ENCODE measurements at places on chromosomes 11 and 22.

GRCh38 chr11:29256580-29256979, 760.2 kb downstream of the KCNA4 start:
- no peak for DNase-seq

GRCh38 chr11:85725510-85726258, 39.7 kb upstream of the CCDC89 start:
- DNase-seq, result no peak

DNA sequence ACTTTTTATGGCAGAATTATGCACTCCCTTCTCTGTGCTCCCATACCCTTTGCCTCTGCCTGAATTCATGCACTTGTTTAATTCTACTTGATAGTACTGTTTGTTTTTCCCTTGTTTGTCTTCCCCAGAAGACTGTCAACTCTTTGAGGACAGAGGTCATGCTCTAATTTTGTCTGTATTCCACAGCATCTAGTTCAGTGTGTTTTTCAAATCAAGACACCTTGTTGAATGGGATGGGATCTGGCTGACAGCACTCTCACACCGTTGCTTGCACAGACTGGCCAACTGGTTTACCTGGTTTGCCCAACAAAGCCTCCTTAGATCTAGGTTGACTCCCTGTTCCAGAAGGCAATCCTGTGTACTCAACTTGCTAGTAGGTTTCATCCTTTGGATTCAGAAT, 121.2 kb upstream of the TIMP3 start:
- DNase-seq, result no peak

GRCh38 chr11:13880634-13881033, 81.9 kb upstream of the SPON1 start:
- no peak for DNase-seq

- DNase-seq, result no peak
Measured at GRCh38 chr22:22709719-22710445, 65.5 kb downstream of the GGTLC2 start.

DNA sequence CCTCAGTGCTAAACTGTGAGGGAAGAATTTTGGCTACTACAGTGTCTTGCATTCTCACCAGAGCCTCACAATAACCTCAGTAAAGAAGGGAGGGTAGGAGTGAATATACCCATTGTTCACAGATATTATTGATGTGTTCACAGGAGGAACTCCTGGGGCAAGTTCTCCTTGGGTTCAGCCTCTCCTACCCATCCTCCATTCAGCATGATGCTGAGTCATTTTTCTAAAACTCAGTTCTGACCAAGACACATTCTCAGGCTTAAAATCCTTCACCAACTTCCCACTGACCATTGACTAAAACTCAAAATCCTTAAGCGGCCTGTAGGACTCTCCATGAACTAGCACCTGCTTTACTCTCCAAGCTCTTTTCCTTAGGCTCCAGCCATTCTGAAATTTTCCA, 48.7 kb downstream of the SYTL2 start:
- DNase-seq, result no peak

DNA sequence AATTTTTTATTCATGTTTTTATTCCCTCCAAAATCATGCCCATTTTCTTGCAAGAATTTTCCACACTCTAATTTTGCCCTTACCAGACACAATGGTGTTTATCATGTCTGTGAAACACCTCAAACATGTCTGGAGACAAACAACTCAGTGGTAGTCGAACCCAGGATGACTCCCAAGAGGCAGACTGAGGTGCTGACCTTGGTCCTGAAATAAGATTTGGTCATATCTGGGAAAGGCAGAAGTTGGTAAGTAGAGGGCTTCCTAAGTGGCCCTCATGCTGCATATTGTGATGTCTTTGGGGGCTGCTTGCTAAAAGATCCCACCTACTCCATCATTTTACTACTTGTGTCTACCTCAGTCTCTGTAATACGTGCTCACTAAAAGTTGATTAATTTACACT, 369.4 kb upstream of the ISX start:
- no peak for DNase-seq

- no peak for DNase-seq
Measured at GRCh38 chr22:39155421-39155820, 2.9 kb upstream of the CBX7 start.

GRCh38 chr11:95702526-95702925, 87.1 kb downstream of the FAM76B start:
- no peak for DNase-seq

DNA sequence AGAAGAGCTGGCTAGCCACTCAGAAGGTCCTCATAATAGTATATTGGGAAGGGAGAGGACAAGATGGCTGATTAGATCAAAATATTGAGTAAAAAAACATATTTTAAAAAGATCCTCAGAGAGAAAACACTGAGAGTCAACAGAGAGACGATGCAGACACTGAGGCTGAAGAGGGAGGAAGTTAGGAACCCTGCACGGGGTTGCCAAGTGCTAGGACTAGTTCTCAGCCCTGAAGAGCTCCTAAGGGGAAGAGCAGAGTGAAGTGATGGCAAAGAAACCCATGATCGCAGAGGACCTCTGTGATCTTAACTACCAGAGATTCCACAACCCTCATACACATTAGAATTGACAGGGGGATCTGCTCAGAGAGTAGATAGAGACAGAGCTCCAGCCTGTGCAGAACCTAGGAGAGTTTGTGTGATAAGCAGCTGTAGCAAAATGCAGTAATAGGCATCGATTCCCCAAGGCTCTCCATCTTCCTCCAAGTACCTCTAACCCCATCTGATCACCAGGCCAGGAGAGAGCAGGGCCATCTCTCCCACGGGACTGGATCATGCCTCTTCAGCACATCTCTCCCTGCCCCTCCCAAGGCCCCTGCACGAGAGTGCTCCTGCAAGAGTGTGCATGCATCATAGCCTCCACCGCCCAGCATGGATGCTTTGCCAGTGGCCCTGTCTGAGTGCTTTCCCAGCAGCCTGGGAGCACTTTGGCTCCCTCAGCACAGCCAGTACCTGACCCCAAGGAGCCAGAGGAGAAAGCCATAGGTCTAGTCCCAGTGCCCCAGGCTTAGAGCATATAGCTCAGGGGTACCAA, 41.2 kb upstream of the ARL14EP start:
- DNase-seq, result no peak

GRCh38 chr22:45200860-45201511, 37.3 kb downstream of the NUP50 start:
- DNase-seq, result no peak

DNA sequence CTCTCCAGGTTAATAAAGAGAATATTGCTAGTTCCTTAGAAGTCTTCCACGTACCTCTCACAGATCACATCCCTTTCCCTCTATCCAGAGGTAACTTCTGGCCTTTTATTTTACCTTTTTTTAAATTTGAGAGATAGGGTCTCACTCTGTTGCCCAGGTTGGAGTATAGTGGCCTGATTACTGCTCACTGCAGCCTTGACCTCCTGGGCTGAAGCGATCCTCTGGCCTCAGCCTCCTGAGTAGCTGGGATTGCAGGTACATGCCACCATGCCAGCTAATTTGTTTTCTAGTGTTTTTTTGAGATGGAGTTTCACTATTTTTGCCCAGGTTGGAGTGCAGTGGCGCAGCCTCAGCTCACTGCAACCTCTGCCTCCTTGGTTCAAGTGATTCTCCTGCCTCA, 24.4 kb downstream of the YAP1 start:
- no peak for DNase-seq

GRCh38 chr11:34232807-34233206, 125.0 kb downstream of the ABTB2 start:
- no peak for DNase-seq

GRCh38 chr11:111676878-111677585, 74.8 kb downstream of the SIK2 start:
- no peak for DNase-seq

DNA sequence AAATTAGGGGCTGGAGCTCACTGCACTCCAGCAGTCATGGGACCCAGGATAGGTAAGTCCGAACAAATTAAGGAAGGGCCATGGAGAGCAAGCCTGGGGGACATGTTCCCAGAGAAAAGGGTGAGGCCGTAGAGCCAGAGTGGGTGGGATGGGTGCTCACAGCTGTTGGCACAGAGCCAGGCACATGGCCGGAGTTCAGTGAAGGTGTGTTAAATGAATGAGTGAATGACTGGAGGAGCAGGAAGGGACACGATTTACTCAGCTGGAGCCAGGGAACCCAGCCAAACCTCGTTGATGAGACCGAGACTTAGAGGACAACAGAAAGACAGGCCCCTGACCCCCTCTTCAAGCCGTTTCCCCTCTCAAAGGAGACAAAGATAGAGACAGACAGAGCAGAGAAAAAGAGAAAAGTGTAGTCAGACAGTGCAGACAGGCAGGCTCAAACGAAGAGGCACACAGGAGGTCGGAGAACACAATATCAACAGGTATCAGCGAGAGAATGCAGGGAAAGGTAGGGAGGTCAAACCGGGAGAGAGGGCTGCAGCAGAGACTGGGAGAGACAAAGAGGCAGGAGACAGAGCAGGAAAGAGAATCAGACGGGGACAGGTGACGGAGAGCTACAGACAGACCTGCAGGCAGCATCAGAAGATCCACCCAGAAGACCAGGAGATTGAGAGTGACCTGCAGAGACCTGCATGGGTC, 590 bp downstream of the SLCO2B1 start:
- DNase-seq, result no peak

GRCh38 chr11:61727401-61727811, 25.0 kb upstream of the MYRF start:
- no peak for DNase-seq

GRCh38 chr11:802018-802617, 2.9 kb downstream of the PIDD1 start:
- no peak for DNase-seq

- no peak for DNase-seq
Measured at GRCh38 chr11:122140500-122140899, 24.5 kb upstream of the BLID start.

DNA sequence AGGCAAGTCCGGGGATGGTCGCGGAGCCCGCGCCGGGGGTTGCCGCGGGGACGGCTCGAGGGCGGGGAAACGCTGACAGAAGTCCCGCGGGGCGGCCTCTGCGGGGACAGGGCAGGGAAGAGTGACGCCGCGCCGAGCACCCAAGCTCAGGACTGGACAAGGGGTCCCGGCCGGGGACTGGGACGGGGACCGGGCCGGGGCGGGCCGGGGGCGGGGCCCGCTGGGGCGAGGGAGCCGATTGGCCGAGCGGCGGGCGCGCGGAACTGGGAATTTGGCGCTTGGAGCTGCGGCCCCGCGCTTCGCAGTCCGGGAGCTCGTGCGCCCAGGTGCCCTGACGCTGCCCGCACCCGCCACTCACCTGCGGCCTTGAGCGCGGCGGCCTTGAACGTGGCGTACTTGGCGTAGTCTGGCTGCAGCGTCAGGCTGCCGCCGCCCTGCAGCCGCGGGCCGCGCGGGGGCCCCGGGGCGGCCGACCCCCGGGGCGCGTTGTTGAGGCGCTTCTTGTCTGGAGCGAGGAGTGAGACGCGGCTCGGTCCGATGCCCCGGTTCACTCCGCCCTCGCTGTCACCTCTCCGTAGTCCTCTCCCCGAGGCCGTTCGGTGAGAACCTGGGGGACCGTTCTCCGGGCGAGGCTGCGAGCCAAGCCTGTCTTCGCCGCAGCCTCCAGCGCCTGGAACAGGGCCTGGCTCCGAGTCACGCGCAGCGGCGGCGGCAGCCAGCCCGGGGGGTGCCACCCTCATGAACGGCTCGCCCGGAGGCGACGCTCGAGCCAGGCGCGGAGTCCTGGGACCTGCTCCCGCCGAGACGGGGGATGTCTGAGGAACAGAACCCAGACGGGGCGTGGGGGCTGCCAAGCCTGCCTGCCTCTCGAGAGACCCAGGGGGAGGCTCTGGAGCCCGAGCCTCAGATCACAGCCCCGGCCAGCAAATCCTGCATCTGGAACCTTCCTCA, 4.5 kb downstream of the SHISA8 start:
- DNase-seq, result no peak

DNA sequence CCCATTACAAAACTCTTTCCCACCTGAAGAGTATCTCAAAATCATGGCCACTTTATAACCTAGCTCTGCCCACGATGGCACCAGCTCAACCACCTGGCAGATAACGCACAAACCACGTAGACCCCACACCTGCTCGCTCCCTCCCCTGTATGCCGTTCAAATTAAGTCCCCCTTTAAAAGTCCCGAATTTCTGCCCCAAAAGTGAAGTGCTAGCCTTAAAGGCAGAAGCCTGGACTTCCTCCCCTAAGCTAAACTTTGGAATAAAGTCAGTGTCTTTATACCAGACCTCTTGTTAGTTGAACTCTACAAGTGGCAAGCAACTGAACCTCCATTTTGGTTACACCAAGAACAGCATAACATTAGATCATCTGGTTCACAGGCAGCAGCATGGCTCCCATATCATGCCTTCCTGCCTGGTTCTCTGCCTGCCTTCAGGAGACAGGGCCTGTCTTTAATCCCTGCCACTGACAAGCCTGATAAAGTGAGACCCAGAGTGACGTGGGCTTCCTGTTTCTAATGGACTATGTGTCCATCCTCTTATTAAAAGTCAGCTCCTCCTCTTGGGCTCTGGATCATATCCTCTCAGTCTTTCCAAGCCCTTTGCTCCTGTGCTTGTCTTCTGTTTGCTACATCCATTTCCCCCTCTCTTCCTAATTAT, 32.6 kb upstream of the NNMT start:
- DNase-seq, result no peak

GRCh38 chr11:75896843-75897419, 81.9 kb downstream of the UVRAG start:
- no peak for DNase-seq

DNA sequence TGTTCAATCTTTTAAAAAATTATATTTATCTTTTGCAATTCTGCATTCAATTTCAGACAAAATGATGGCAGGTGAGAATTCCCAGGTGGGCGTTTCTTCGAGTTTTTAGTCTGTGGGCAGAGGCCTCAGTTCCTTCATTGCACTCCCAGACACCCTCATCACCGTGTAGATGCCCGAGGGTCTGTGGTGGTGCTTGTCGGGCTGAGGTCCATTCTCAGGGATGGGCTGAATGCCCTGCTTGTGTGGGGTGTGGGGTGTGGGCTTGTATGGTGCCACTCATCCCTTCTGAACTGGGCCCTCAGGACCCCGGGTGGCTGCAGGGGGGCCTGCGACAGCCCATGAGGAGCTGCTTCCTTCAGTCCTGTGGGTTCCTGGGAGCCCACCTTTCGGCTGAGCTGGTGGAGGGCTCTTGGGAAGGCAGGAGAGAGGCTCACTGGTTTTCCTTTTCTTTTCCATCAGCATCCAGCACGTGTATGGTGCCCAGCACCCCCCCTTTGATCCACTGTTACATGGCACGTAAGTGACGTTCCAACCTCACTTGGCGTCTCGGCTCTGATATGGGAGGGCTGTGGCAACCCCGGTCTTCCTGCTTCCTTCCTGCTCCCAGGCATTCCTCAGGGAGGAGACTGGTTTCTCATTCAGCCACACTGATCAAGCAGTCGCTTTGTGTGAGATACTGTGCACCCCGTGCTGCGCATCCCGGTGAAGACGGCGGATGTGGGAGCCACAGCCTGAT, 29.8 kb downstream of the TBC1D22A start:
- DNase-seq, result no peak

- no peak for DNase-seq
Measured at GRCh38 chr11:36512016-36512415, 1.9 kb upstream of the TRAF6 start.
